ENCODE measurements at places on chromosomes 6 and 20. TPM values are rescaled to one million over a fixed set of nuclear protein-coding genes. Genes with fewer than 3 reads are reported as not detected.
A peak's percentile ranks its signal among the peaks of the same experiment; 100 is the strongest.

DNA sequence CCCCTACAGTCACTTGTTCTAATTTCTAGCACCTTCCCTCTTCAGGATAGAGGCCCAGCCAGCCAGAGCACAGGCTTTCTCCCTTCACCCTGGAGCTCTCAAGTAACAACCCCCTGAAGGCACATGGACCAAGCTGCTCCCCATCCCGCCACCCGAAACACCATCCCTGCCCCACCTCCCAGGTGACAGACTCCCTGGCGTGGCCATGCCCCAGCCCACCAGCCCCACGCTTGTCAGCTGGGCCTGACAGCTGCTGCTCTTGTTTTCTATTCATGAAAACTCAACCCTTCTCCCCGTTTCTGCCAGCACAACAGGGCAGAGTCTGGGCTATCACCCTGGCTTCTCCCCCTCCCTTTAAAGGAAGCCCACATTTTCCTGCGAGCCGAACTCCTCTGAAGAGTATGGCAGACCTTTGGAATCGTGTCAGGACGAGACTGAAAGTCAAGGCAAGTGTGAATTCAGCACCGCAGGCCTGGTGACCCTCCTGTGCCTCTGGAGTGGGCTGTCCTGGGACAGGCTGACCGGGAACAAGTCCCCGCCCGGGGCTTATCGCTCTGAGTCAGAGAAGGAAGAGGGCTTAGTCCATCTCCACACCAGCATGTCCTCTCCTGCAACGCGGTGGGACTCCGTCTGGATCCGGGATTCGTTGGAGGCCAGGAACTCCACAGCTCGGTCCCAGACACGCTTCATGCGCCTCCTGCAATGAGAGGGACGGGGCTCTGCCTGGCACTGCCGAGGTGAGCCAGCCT is 16.7 kb downstream of the LEMD2 start:
- DNase-seq: no peak

DNA sequence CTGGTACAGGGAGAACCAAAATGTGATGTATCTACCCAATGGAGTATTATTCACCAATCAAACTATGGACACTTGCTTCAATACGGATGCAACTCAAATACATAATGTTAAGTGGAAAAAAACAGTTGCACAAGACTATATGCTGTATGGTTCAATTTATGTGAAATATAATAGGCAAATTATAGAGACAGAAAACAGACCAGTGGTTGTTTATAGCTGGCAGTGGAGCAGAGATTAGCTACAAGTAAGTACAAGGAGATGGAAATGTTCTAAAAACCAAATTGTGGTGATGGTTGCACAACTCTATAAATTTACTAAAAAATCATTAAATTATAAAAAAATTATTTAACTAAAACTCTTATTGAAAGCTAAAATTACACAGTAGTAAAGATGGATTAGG is 113.2 kb downstream of the PRDM1 start:
- no peak for DNase-seq

DNA sequence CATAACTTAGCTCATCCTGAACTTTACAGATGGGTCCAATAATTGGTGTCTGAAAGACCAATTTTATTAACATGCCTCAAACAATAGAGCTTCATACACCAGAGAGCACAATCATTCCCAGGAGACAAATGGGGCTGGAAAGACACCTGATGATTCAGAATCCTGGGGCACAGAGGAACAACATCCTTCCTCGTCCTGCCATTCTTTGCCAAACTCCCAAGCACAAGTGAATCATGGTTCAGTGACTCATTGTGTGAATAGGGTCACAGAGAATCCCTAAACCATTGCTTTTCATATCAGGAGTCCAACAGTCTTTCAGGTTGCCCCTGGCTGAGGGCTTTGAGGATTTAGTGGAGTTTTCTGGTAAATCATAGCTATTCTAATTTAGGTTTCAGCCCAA is 266.4 kb upstream of the BMP2 start:
- no peak for DNase-seq

- DNase-seq: no peak
These were observed 642.3 kb downstream of the MAFB start for GRCh38 chr20:40046703-40047102.

DNA sequence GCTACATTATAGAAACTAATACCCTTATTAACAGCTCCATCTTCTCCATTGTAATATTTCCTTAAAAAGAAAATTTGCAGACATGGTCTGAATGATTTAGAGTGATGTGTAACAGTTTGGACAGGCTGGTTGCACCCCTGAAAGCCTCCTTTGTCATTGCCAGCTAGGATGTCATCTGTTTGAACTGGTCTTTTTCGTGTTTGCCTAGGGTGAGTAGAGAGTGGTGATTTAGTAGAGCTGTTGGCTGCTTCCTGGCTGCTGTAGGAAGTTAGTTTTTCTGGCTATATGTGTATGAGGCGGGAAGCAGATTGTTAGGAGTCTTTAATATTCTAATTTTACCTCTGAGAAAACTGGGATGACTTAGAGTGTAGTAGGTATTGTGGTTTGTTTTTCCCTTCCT is 101.1 kb downstream of the ZFAND3 start:
- DNase-seq: no peak

DNA sequence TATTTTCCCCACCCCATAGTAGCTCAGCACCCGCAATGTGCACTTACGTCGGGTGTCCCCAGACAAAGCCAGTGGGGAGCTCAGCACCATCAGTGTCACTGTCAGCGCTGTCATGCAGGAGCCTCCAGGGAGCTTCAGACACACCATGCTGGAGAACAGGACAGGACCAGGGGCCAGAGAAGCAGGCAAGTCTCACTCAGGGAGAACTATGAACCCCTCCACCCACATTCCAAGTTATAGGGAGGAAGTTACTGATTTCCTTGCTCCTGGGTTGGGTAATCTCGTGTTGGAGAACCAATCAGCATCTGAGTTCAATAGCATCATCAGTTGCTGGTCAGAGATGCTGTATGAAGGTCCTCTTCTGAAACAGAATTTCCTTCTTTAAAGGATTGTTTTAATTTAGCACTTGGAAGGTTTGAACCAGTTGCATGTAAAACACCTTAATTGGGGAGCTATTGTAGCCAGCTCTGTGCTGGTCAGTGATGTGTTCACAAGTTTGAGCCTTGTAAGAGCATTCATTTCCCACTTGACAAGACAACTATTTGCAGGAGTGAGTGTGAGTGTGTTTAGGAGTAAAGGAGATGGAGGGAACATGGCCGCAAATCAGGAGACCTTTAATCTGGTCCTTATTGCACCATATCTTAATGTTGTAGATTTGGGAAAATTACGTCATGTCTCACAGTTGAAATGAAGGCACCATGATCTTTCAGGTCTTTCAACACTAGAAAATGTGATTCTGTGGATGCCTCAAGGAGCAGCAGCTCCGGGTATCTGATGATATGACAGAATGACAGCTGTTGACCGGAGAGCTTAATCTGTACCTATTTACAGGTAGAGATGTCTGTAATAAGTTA is at the start of gene HLA-DRB1:
HLA-DRB1 (minus strand) TSS at position 253 of the 854 bp plus-strand sequence; CDS start at position 147, 106 bp downstream.
- peak; percentile 21 for DNase-seq

DNA sequence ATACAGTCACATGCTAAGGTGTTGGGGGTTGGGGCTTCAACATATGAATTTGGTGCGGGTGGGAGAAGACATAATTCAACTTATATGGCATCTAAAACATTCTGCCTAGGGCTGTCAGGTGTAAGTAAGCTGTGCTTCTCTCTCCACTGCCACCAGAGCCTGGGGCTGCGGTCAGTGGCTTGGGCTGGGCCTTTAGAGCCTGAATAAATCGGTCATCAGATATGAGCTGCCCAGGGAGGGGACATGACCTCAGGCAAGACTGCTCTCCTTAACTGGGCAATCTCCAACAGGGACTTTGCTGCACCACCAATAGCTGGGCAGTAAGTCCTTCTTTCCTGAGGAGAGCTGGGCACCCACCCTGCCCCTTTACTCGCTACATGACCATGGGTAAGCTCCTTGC is 24.9 kb upstream of the SIRPA start:
- no peak for DNase-seq

Gene LKAAEAR1
- 0.36 TPM for total RNA-seq

Gene PCK1
- total RNA-seq: 0.73 TPM

Gene PRICKLE4
- 2.4 TPM for total RNA-seq

Gene MRAP2
- total RNA-seq: 15.8 TPM

Gene SPINT4
- not detected for total RNA-seq

Gene KIAA0408
- total RNA-seq: 74.0 TPM

Gene HNF4A
- total RNA-seq: 0.09 TPM

Gene TNXB
- total RNA-seq: 9.3 TPM

Gene HDGFL1
- total RNA-seq: not detected

Gene PHF20
- total RNA-seq: 41.8 TPM

Data from cerebellum (tissue), 4 donors.